OCI-M1 (cell line): ENCODE measurements at places on chromosomes 5 and 9.

DNA sequence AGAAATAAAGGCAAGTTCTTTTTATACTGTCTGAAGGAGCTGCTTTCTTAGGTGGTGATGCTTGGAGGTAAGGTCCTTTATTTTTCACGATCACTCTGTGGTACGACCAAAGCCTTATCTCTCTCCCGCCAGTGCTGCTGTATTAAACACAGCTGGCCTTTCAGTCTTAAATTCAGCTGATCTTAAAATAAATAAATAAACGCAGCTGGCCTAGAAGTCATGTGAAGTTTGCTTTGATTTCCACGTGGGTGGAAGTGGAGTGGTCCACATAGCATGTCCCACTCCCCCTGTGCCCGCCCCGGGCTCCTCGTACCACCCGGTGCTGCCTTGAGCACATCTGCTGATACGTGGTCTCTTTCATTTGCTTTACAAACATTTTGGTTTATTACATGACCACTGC lies 260.4 kb downstream of the FANCC start:
- DNase-seq = peak; percentile 7

- DNase-seq = no peak
Measured at GRCh38 chr9:88799541-88800328, 191.5 kb upstream of the S1PR3 start.

DNA sequence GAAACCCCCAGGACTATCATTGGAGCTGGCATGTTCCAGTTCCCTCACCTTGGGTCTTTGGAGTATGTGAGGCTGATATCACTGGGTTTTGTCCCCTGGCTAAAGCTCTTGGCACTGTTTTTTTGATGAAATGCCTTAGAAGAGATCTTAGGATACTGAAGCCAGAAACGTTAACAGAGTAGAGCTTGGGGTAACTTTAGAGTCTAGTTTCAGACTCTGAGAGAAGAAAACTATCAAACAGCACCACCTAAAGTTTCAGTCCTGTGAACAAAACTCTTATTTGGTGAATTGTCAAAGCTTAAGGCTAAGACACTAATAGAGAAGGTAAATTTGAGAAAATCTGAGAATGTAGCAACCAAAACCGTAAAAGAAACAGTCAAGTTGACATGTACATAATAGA lies 111.7 kb upstream of the PUM3 start:
- DNase-seq = no peak

GRCh38 chr9:106864373-106865143 lies 1.6 kb downstream of the ZNF462 start:
- DNase-seq = peak; percentile 56

DNA sequence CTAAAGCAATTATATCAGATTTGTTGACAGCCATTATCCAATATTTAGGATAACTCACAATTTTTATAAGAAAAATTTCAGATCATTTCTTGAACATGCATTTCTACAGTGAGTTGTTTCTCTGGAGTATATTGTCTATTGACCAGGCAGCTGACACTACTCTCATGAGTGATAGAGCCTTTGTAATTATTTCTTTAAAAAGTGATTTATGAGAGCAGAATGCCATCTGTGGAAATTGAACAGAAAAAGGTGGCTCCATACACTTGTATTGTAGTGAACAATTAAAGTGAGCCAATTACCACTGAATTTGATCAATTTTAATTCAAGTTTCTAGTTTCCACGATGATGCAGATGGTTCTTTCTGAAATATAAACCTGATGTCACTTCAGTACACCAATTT lies 855.4 kb downstream of the TAF11L14 start:
- DNase-seq = no peak

DNA sequence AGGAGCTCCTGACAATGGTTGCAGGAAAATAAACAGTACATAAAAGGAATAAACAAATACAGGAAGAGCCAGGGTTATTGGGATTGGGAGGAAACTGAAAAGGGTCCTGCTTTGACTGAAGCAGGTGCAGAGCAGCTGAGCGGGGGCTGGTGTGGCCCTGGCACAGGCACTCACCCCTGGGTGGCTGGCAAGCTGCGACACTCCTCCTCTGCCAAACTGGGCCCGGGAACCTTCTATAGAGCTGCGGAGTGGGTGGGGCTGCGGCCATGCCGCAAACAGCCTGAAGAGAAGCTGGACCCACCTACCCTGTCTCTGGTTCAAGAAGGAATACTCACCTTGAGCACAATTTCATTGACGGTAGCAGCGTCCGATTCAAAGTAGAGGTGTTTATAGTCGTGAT lies 182.5 kb downstream of the GAPVD1 start:
- DNase-seq = no peak

GRCh38 chr9:95407524-95407923 lies 90.0 kb upstream of the FANCC start:
- no peak for DNase-seq

- no peak for DNase-seq
Measured at GRCh38 chr9:95078939-95079338, 238.6 kb downstream of the FANCC start.

GRCh38 chr5:17359451-17360011 lies 138.5 kb upstream of the TAF11L2 start:
- no peak for DNase-seq

- DNase-seq = no peak
Measured at GRCh38 chr5:2112173-2113025, 229.7 kb upstream of the IRX4 start.
